Renal pelvis (tissue), 12 donors: ENCODE measurements at places on chromosomes 3 and 15.

DNA sequence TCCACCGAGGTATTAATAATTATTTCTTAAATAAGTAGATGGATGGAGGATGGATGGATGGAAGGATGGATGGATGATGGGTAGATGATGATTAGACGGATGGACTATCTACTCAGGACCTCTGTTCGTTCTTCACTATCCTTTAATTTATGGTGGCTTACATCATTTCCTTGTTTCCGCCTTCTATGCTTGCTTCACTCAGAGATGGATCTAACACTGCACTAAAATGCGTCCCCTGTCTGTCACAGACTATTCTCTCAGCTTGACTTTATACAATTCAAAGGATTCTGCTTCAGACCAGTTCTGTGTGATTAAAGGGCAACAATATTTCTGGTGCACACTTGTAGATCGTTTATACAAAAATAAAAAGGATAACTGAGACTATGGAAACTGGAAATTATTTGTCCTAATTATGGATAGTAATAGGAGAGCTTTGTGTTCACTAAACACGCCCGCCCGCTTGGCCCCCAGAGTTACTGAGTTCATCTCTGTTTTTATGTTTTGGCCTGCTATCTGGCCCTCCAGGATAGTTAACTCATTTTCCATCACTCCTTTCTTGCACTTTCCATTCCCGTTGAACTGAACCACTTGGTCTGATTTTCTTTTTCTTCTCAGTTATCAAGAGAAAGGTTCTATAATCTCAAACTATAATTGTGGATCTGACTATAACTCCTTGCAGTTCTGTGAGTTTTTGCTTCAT, 41.4 kb upstream of the CA12 start:
- no peak for DNase-seq

DNA sequence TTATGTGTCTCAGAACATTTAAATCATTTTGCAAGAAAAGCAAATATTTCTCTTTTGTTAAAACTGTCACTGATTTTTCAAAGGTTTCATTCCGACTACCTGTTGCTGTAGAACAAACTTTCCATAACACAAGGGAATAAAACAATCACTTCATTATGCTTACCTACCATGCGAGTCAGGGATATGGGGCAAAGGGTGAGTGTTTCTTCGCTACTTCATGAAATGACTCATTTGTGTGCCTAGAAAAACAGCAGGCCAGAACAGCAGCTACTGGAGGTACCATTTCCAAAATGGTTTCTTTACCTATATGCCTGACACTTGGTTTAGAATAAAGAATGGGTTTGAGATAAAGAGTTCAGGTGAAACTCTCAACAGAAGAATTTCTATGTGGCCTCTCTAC, 712.5 kb downstream of the PLOD2 start:
- no peak for DNase-seq

DNA sequence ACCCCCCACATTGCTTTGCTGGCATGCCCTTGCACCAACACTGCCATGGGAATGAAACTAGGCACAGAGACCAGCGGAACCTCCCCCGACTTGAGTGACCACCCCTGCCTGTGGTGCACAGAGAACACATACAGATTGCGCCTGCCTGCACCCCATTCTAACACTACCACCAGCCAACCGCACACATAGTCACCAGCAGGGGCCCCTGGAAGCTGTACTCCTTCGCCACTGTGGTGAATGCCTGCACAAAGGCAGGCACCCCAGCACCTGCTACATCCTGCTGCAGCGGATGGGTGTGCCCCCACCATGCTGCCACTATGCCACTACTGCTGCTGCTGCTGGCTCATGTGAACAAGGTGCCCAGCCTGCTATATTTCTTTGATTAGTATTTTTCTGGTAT, 27.4 kb upstream of the DNAAF4 start:
- no peak for DNase-seq

GRCh38 chr15:46855388-46855787, 861.9 kb upstream of the SEMA6D start:
- no peak for DNase-seq

GRCh38 chr3:50574444-50574831, 5.1 kb downstream of the HEMK1 start:
- DNase-seq, result no peak

GRCh38 chr3:148075771-148076716, 621.7 kb upstream of the AGTR1 start:
- peak; percentile 36 for DNase-seq

- DNase-seq, result no peak
Observed at GRCh38 chr3:9945358-9945757, 6.8 kb downstream of the PRRT3 start.

DNA sequence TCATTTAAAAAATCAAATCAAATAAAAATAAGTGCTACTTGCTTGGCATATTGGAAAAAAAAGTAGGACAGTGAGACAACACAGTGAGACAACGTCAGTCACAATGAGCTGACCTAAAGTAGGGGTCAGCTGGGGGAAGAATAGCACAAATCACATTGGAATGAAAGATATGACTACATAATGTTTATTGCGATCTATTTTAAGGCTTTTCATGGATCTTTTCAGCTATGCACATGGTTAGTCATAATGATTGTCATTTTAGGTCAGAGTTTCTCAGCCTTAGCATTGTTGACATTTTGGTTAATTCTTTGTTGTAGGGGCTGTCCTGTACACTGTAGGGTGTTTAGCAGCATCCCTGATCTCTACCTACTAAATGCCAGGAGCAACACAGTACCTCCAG, 44.5 kb downstream of the CMSS1 start:
- no peak for DNase-seq

- no peak for DNase-seq
Observed at GRCh38 chr3:675846-676245, 417.0 kb upstream of the CNTN6 start.

DNA sequence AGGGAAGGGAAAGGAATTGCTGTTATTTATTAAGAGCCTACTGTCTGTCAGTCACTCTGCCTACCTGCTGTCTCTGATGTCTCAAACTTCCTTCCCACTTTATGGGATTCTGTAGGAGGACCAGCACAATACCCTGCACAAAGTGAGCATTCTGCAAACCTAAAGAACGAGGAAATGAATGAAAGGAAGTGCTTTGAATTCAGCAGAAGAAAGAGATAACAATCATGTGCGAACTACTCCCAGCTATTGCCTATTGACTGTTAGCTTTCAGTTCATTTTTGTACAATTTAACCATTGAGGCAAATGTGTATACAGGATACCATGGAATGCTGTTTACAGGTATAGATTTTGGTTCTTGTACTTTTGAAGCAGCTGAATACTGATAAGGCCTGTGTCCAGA, 66.8 kb downstream of the CMSS1 start:
- DNase-seq, result no peak

DNA sequence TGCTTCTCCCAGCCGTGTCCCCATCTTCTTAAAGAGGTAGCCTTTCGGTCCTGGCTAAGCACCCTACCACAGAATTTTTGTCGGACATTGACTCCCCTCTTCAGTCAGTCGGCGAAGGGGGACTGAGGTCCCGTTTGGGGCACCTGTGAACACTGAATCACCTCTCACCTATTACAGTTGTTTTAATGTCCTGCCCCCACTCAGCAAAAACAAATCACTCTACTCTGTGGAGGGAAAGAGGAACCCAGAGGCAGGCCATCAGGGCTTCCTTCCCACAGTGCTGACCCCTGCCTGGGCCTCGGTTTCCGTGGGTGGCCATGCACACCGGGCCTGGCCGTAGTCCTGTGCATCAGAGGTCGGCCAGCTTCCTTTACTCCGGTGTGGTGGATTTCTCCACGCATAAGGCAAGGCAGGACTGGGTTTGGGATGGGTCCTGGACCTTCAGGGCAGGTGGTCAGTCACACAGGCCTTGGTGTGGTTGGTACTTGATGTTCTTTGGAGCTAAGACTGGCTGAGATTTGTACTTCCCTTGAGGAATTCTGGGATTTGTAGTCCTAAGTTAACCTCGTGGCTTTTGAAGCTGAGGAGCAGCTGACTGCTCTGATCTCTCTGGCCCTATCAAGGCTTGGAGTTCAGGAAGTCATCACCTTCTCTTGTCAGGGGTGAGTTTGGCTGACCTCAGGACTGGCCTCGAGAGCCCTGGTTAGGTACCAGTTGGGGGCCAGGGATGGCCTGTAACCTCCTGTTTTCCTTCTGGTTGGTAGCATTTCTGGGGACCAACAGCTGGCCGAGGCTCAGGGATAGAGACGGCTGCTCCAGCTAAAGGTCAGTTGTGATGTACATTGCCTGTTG, 627 bp upstream of the FAM131A start:
- DNase-seq, result no peak
